Activated CD4-positive, alpha-beta memory T cell treated with anti-CD3 and anti-CD28 coated beads, Interleukin-2, amount 10 ng/mL, durations not matched to agents 7 days and 5 days (primary cell): ENCODE measurements at places on chromosomes 1 and 21. TPM values are rescaled to one million over a fixed set of nuclear protein-coding genes. Genes with fewer than 3 reads are reported as not detected.

- DNase-seq: no peak
Measured at GRCh38 chr1:8252266-8252951, 65.5 kb upstream of the SLC45A1 start.

Gene TCHHL1
- not detected for total RNA-seq

DNA sequence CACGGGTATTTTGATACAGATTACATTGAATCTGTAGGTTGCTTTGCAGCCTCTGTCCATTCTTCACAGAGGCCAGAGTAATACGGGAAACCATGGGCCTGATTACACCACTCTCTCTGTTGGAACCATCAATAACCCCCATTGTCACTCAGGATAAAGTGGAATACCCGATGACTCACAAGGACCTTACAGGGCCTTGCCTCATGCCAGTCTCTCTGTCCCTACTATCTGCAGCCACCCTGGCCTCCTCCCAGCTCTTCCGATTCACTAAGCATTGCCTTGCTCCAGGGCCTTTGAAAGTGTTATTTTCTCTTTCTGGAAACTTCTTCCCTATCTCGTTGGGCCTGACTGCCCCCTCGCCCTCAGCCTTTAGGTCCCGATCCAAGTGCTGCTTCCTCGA is 61.7 kb downstream of the HMGB4 start:
- no peak for DNase-seq

- no peak for DNase-seq
Measured at GRCh38 chr1:47568763-47569162, 130.9 kb downstream of the FOXD2 start.

GRCh38 chr1:108082738-108083562 is 117.2 kb downstream of the SLC25A24 start:
- no peak for DNase-seq

Gene LCE1B
- total RNA-seq: not detected

DNA sequence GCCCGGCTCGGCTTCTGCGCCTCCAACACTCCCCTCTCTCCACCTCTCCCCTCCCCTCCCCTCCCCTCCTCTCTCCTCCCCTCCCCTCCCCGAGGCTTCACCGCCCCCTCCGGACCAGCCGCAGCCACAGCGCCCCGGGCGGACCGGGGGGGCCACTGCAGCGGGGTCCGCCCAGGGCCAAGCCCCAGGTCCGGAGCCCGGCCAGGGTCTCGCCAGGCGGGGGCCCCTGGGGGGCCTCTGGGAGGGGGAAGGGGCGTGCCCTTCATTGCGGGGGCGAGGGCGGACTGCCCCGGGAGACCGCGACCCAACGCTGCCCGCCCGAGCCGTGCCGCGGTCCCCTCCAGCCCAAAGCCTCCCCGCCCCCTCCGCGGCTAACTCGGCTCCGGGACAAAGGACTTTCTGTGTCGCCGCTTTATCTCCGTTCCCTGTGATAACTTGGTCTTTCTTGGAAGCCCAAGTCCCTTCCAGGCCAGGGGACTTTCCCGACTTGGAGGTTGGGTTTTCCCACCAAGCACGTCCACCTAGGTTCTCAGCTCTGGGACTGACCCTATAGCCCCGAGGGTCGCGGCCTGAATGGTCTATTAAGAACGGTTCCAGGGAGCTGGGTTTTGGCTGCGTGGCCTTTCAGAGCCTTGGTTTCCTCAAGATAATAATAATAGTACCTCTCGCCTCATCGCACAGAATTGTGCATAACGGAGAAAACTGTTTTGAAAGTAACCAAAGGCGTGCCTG is at the start of gene UBQLN4:
TSS of gene UBQLN4 (minus strand) at position 31 of the 732 bp plus-strand sequence. CDS start 97 bp downstream, outside the sequence.
- DNase-seq: peak; percentile 88
